ENCODE measurements at places on chromosomes 6 and 20.

GRCh38 chr6:39113788-39114187 lies 1.2 kb downstream of the SAYSD1 start:
- DNase-seq = no peak

GRCh38 chr20:59235226-59235625 lies 65.2 kb upstream of the EDN3 start:
- no peak for DNase-seq

GRCh38 chr6:100209323-100210136 lies 215.5 kb upstream of the MCHR2 start:
- no peak for DNase-seq

- no peak for DNase-seq
These were observed 15.8 kb downstream of the ADNP start for GRCh38 chr20:50915424-50915823.

- DNase-seq = no peak
These were observed 22.3 kb downstream of the ELOVL5 start for GRCh38 chr6:53326372-53327016.

DNA sequence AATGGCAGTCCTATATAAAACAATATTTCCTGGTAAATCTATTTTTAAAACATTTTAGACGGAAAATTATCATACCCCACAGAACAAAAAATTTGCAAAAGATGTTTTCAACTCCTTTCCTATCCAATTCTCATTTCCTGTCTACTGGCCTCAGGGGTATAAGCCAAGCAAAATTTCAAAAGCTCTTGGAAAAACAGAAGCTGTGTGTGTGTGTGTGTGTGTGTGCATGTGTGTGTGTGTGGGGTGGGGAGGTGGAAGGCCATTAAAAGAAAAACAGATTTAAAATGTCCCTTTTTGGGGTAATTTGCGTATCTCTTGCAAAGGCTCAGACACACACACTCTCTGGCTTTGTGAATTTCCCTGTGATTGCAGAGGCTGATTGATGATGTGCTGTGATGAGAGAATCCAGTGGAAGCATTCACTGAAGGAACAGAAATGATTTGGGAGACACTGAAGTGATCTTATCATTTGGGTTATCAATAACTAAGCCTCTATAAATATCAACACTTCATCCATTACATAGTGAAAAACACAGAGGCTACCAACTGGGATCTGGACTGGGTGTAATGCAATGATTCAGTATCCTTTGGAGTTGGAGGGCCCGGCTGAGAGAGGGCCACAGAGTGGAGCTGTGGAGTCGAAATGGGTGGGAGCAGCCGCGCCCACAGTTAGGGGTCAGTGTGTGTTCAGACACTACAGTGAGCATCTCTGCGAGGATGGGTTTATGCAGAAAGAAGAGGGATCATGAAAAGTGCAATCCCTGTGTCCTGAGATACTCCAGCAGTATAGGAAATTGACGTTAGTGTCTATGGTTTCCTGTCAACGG lies 106.8 kb upstream of the PREP start:
- DNase-seq = no peak

GRCh38 chr6:18471232-18471964 lies 84.2 kb downstream of the RNF144B start:
- DNase-seq = no peak

DNA sequence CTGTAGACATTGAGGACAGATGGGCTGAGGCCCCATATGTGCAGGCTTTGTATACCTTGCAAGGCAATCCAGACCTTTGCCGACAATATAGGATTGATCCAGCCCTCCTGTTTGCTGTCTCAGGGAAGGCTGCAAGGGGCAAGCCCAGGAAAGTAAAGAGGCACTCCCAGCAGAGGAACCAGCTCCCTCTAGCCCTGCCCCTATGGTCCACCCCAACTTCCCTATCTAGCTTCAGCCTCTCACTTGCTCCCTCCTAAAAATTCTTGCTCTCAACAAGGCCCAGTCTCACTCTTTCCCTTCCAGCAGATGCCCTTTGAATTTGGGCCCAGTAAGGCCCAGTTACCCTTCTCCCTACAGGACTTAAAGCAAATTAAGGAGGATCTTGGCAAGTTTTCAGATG lies 92.6 kb downstream of the JARID2 start:
- DNase-seq = no peak
